ENCODE measurements at places on chromosomes 5 and 9.

DNA sequence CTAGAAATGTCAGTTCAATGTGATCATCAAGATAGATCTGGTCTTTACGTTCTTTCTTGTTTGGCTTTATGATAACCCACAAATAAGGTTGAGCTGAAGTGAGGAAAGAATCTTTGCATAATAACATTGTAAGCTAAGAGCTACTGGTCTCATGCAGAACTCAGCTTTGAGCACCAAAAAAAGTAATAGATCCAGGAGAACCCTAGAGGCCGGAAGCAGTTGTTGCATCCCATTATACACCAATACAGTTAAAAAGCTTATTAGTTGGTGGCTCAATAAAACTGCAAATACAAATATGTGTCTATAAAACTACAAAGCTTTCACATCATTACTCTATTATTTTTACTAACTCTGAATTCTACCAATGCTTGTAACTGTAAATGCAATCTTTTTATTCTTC is 85.5 kb upstream of the NUDT12 start:
- no peak for DNase-seq

DNA sequence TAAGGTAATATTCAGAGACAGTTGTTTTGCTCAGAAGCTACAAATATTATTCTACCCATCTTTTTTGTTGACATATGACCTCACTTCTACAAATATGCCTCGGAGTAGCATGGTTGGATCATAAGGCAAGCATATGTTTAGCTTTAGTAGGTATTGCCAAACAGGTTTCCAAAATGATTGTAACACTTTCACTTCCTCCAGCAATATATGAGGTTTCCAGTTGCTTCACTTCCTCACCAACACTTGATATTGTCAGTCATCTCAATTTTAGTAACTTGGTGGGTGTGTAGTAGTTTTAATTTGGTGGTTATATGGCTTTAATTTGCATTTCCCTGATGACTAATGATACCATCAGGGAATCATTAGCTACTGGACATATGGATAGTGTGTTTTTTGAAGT is 46.7 kb downstream of the TNFSF8 start:
- no peak for DNase-seq

- no peak for DNase-seq
Observed at GRCh38 chr9:106733828-106734380, 129.1 kb upstream of the ZNF462 start.

DNA sequence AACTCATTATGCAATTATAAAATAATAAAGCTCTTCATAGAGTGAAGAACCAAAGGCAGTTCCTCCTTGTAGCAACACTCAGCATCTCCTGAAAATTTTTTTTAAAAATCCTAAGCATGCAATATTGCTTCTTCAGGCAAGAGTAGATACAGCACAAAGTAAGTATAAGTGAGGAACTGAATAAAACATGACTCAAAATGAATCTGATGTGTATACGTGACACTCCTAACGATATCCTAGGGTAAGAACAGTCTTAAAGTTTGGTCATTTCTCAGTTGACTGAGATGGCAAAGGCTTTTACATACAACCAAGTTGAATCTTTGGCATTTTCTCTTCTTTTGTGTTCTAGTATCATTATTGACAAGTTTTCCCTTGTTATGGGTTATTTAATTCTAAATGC is 41.1 kb upstream of the AOPEP start:
- DNase-seq, result no peak

DNA sequence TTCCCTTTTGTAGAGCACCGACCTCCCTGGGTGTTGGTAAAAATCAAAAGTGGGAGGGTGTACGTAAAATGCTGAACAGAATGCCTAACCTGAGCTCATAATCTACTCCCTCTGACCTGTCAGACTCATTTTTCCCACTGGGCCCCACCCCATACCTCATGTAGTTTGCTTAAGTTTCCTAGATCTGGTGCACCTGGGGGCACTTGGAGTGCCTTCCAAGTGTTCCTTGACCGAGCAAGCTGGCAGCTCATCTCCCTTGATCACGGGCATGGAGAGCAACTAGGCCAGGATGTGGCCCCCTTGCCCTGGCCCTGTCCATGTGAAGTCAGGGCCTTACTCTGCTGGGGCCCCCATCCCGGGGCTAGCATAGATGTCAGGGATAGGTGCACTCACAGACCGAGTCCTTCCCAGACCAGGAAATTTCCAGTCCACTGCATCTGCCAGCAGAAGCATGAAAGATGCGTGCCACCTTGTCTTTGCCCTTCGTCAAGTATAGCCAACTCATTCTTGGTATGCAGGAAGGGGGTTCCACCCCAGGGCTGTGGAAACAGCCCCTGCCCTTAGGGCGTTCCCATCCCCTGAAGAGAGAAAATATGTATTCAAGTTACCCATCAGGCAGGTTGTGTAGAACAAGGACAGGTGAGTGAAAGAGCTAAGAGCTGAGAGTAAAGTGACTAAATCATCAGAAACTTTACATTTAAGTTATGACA is 41.9 kb downstream of the SLC22A5 start:
- no peak for DNase-seq

DNA sequence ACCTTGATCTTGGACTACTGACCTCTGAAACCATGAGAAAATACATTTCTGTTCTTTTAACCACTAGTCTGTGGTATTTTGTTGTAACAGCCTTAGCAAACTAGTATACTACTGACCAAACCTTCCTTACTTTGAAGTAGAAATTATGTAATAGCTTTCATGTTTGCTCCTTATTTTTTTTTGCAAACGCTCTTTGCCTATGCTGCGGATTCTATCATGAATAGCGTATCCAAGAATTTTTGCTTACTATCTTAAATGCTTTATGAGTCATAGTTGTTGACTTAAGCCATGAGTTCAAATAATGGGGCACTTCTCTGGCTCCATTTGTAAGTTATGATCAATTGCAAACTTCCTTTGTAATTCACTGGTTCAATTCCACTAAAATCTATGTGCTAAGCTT is 154.8 kb upstream of the CYLC2 start:
- no peak for DNase-seq

DNA sequence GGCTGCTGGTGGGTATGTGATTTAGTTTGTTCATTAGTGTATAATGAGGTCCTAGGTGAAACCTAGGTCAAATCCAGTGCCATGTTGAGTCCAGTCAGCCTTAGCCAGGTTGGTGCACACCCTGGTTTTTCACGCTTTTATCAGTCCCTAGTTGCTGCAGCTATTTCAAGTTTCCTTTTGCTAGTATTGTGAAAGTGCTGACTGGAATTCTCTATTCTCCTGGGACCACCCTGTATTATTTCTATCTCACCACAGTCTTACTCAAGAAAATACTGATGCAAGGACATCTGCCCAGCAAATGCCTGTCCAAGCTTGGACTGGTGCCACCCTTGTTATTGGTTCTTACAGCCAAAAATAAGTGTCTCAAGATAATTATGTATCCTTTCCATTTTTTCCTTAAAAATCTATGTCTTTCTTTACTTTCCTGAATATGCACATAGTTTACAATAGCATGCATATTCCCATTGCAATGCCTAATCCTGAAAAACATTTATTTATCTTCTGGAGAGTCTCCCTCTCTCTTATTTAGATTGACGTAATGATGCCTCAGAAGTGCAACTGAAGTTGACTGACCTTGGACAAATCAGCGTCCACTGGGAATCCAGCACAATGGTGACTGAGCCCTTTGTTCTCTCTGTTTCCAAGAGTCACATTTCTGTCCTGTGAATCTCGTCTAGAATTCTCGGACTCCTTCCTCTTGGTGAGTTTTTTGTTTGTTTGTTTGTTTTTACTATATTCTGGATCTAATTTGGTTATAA is 1075.0 kb downstream of the CDH9 start:
- DNase-seq, result no peak

GRCh38 chr5:115349001-115349817 is 52.8 kb upstream of the CCDC112 start:
- no peak for DNase-seq
